Left ventricle myocardium inferior (tissue), 1 donor: ENCODE measurements at places on chromosomes 2 and 18.

DNA sequence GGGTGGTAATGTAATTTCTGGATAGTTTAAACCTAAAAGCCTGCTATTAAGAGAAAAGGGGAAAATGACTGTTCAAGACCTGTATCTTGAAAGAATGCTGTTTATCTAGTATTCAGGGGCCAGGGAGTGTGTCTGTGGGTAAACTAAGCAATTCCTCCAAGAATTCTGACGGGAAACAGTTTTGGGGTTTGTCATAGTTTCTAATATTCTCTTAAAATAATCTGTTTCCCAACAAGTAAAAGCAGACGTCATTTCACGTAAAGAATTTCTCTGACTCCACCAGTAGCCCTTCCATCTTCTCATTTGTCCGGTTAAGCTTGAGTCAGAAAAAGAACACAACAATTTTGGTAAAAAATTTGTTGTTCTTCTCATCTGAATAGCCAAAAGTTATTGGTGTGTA is 232.1 kb upstream of the EPAS1 start:
- no peak for DNase-seq

DNA sequence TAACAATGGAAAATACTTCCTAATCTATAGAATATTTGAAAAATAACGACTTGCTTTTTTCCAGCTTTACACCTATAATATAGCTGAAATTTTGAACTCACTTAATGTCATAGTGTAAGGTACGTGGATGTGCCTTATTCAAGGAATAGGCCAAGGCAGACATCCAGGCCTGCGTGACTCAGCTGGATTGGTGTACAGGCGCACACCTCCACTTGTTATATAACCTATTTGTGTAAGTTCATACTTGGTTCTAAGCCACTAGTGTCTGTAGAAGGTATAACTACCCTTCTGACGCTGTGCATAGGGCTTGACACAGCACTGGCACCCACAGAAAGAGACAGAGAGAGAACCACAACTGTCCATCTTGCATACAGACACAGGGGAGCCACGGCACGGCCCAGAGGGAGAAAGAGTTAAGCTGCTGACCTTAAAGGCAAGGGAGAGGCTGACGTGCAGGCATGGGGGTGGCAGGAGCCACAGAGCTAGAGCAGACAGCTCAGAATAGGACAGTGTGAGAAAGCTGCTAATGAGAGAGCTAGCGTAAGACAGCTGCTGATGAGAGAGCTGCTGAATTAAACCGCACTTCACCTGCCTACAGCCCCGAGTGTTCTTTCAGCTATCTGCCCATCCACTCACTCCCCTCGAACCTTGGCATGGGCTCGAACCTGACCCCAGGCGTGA is 16.1 kb downstream of the CCDC178 start:
- no peak for DNase-seq

- no peak for DNase-seq
These were observed 19.8 kb upstream of the GPR55 start for GRCh38 chr2:230944757-230945372.

GRCh38 chr18:43634994-43635393 is 357.7 kb upstream of the SYT4 start:
- DNase-seq, result no peak

DNA sequence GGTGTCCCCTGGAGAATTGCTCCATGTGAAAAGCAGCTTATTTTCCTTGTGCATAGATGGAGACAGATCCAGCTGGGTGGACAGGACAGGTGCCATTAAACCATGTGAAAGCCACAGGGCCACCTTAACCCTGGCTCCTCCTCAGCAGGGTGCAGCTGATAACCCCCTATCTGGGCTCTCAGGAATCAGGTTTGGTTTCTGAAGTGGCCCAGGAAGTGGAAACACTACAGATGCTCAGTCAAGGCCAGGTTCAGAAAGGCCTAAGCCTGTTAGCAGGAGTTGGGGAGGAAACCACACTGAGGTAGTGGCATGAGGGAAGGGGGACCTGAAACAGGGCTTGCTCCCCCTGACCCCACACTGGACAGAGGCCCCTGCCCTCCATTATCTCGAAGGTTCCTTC is 217.0 kb downstream of the SPP2 start:
- no peak for DNase-seq

DNA sequence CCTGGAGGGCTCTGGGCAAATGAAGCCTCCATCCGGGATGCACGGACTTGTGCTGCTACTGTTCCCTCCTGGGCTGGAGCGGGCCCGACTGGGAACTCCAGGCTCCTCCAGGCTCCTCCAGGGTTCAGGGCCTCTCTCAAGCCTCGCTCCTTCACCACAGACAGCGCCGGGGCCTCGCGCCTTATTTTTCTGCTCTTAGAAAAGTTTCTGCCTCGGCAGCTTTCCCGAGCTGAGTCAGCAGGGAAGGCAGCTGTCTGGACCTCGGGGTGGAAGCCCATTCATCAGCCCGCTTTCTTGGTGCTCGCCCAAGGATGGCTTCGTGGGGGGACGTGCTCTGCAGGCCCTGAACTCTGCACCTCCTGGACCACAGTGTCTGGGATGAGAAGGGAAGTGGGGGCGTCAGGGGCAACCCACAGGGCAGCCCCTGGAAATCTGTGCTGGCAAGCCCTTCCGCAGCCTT is 12.9 kb upstream of the TEX51 start:
- DNase-seq, result peak; percentile 17

DNA sequence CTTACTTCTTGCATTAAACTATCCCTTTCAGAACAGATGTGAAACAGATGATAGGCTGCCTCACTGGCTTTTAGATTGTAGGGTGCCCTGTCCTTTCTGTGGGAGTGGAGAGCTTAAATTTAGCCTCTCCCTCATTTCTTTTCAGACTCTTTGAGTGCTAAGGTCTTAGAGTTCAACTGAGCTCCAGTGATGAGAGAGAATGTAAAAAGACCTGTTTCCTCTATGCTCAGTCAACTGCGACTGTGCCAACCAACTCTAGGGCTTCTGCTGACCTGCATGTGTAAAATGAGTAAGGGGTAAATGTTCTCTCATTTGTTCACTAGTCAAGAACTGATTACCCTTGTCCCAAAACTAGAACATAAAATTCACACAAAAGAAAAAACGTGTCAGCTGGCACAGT is 104.8 kb upstream of the TGFA start:
- DNase-seq, result no peak

DNA sequence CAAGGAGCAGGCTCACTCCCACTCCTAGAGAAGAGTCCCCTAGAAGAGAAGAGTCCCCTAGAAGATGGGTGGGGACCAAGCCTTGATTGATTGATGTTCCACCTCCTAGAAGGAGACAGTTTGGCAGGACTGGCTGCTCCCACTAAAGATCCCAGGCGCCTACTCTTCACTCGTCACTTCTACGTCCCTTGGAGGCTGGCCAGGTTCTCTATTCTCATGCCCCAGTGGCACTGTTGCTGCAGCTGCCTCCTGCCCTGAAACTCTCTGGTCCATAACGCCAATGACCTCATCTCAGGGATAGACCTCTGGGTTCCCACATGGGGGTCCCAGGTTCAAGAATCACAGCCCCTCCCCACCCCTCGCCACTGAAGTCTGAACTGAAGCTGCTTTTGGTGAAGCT is 2.5 kb upstream of the SP140L start:
- DNase-seq, result no peak

DNA sequence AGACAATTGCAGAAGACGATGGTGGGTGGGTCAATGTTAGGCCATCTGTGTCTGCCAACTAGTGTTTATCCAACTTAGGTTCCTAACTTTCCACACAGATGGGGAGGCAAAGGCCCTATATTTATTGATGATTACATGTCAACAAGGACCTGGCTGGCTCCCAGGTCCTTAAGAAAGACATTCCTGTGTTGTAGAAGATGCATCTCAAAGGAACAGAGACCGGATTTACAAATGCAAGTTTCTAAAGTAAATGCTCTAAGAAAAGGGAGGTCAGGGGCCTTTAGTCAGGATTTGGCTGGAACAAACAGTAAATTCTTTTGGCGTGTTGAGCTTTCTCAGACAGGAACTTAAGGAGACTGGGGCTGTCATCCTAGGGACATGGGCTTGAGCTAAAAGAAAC is 175.0 kb downstream of the SH3BP4 start:
- no peak for DNase-seq

DNA sequence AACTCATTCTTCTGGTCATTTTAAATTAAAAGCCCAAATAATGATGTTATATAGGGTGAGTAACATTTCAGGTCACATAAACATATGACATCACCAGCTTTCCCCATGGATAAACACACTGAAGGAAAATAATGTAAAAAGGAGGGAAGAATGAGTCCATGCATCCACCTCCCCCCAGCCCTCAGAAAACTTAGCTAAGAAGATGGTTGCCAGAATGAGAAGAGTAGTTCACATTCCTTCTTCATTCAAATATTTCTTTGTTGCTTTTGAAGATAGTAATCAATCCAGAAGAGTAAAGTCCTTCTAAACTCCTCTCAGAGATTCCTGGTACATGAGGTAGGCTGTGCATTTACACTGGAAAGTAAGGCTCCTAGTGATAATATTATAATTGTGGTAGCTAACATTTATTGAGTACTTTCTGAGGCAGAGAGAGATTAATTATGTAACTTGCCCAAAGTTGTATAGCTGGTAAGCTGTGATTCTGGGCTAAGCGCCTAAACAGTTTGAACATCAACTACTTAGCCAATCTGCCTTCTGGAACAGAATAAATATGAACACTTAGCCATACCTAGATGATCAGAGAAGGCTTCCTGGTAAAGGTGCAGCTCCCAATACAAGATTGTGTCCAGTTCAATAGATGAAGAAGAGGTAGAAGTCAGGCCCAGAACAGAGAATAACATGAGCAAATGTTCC is 256.7 kb upstream of the FN1 start:
- no peak for DNase-seq

DNA sequence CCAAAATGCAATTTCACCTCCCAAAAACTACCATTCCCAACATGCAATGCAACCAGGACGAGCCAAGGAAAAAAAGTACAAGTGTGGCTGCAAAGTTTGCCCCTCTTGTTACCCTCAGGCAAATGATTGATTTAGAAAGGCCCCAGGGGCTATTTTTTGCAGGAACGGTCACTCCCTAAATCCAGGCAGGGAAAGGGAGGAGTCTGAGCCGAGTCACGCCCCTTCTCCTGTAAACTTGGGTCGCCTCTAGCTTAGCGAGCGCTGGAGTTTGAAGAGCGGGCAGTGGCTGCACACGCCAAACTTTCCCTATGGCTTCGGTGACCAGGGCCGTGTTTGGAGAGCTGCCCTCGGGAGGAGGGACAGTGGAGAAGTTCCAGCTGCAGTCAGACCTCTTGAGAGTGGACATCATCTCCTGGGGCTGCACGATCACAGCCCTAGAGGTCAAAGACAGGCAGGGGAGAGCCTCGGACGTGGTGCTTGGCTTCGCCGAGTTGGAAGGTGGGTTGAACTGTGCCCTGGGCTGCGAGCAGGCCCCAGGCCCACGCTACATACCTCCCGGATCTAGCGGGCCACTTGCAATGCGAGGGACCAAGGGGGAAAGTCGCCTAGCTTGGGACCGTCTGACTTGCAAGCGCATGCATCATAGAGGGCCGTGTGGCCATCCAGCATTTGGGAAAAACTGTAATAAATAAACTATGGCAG is at the start of gene GALM:
Gene GALM, plus strand, starts transcription at position 261 of the 702 bp plus-strand sequence. Its CDS starts 48 bp downstream, at position 309.
- peak; percentile 80 for DNase-seq

GRCh38 chr2:163119966-163120365 is 281.4 kb upstream of the KCNH7 start:
- no peak for DNase-seq

GRCh38 chr2:96120991-96121390 is 4.6 kb upstream of the ADRA2B start:
- no peak for DNase-seq

DNA sequence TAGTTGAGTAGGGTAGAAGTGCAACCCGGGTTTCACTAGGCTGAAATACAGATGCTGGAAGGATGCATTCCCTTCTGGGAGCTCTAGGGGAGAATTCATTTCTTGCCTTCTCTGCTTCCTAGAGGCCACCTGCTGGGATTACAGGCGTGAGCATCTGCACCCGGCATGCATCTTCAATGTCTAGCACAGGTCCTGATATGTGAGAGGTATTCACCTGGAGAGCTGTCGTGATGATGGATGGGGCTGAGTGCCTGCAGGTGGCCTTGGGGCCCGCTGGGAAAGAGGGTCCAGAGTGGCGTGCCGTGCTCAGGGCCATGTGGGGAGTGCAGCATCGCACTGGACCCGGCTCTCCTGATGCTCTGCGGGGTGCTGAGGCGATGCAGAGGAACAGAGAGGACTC is 6.6 kb upstream of the NTSR2 start:
- no peak for DNase-seq

- no peak for DNase-seq
These were observed 555.0 kb upstream of the TMEFF2 start for GRCh38 chr2:192749611-192750200.

- DNase-seq, result no peak
These were observed 306.5 kb downstream of the PIEZO2 start for GRCh38 chr18:10842861-10843260.

- DNase-seq, result no peak
These were observed 116.8 kb upstream of the GATA6 start for GRCh38 chr18:22052405-22053105.

GRCh38 chr2:102474785-102475184 is 1.8 kb downstream of the SLC9A4 start:
- DNase-seq, result no peak

DNA sequence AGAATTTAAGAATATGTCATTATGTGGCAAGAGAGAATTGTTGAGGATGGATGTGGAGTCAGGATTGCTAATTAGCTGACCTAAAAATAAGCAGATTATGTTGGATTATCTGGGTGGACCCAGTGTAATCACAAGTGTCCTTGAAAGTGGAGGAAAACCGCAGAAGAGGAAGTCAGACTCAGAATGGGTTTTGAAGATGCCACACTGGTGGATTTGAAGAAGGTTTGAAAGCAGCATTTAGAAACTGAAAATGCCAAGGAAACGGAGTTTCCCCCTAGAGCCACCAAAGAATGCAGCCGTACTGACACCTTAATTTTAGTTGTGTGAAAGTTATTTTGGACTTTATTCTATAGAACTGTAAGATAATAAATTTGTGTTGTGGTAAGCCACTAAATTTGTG is 41.6 kb upstream of the DPP10 start:
- no peak for DNase-seq

DNA sequence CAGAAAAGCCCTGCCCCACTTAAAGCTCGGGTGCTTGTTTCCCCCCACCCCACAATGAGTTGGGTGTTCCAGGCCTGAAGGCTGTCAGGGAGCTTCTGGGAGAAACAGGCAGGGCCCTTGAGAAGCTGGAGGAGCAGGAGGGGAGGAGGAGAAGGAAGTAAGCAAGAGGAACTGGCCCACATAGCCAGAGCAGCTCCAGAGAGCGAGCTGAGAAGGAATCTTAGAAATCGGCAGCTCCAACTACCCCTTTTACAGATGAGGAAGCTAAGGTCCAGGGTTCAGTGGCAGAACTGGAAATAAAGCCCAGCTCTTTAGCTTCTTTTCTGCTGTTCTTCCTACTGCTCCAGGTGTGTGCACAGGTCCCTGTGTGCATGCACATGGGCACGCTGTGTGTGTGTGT is 12.7 kb upstream of the KCNK3 start:
- DNase-seq, result no peak

DNA sequence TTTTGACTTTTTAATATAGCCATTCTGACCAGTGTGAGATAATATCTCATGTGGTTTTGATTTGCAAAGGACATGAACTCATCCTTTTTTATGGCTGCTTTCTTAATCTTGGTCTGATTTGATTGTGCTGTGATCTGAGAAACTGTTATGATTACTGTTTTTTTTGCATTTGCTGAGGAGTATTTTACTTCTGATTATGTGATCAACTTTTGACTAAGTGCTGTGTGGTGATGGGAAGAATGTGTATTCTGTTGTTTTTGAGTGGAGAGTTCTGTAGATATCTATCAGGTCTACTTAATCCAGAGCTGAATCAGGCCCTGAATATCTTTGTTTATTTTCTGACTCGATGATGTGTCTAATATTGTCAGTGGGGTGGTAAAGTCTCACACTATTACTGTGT is 16.8 kb downstream of the SP140L start:
- DNase-seq, result no peak

- DNase-seq, result no peak
These were observed 980 bp upstream of the SPTBN1 start for GRCh38 chr2:54455131-54455562.

- no peak for DNase-seq
These were observed 206.2 kb upstream of the EPAS1 start for GRCh38 chr2:46091004-46091403.
